Psoas muscle (tissue), 8 donors: ENCODE measurements at places on chromosomes 2 and 18. TPM values are rescaled to one million over a fixed set of nuclear protein-coding genes. Genes with fewer than 3 reads are reported as not detected.

DNA sequence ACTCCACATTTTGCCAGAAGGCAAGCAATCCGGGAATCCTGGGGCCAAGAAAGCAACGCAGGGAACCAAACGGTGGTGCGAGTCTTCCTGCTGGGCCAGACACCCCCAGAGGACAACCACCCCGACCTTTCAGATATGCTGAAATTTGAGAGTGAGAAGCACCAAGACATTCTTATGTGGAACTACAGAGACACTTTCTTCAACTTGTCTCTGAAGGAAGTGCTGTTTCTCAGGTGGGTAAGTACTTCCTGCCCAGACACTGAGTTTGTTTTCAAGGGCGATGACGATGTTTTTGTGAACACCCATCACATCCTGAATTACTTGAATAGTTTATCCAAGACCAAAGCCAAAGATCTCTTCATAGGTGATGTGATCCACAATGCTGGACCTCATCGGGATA lies 26.8 kb downstream of the B3GNT2 start:
- no peak overlapping the region for H3K27ac ChIP-seq
- no peaks in the 10 kb centered on the region for H3K27me3 ChIP-seq
- peaks cover 3% of the 10 kb centered on the region for H3K4me1 ChIP-seq
- DNase-seq = no peak

GRCh38 chr2:30915486-30915885 lies 108.2 kb upstream of the CAPN13 start:
- H3K36me3 ChIP-seq = no peaks in the 10 kb centered on the region
- H3K27ac ChIP-seq = no peak overlapping the region
- no peak for DNase-seq
- H3K4me1 ChIP-seq = no peaks in the 10 kb centered on the region
- H3K4me3 ChIP-seq = no peak overlapping the region
- H3K27me3 ChIP-seq = no peaks in the 10 kb centered on the region

- H3K27ac ChIP-seq = no peak overlapping the region
- H3K27me3 ChIP-seq = no peaks in the 10 kb centered on the region
These were observed 53.3 kb upstream of the CXCR4 start for GRCh38 chr2:136171223-136171622.

The GPR39 gene
- not detected for total RNA-seq

- no peaks in the 10 kb centered on the region for H3K36me3 ChIP-seq
- H3K27ac ChIP-seq = peak overlapping the region; percentile 42
- H3K27me3 ChIP-seq = no peaks in the 10 kb centered on the region
- DNase-seq = no peak
- peak overlapping the region; percentile 37 for H3K4me3 ChIP-seq
- peaks cover 65% of the 10 kb centered on the region for H3K4me1 ChIP-seq
These were observed 65.1 kb downstream of the CERS6 start for GRCh38 chr2:168521053-168521741.

The GCKR gene
- total RNA-seq = 2.0 TPM

- no peak overlapping the region for H3K4me3 ChIP-seq
- H3K27me3 ChIP-seq = no peaks in the 10 kb centered on the region
- no peak for DNase-seq
- H3K4me1 ChIP-seq = peaks cover 20% of the 10 kb centered on the region
- H3K36me3 ChIP-seq = no peaks in the 10 kb centered on the region
- no peak overlapping the region for H3K27ac ChIP-seq
These were observed 106.1 kb downstream of the ZNF516 start for GRCh38 chr18:76388891-76389423.

DNA sequence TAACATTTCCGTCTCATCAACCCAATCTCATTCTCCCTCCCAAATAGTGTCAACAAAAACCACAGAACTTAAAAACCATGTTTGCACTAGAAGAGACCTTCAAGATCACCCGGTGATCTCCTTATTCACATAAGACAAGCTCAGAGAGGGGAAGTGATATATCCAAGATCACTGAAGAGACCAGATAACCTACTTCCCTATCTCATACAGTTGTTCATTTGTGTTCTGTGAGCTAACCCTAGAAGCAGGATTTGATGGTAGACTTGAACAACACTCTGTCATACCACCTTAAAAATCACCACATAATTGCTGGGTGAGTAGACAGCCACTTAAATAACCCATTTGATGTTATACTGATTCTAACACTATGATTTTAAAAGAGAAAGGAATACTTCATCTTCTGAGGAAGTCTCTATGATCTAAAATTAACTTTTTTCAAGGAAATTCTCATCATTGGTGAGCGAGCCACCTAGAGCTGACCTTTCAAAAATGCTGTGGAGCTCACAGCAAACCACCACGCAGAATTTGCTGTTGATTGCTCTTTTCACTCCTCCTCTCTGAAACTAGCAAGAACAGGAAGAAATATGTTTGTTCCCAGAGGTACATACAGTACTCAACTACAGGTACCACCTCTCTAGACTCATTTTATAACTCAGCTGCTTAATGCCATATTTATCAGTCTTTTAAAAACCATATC lies 15.1 kb downstream of the AAK1 start:
- H3K4me3 ChIP-seq = no peak overlapping the region

DNA sequence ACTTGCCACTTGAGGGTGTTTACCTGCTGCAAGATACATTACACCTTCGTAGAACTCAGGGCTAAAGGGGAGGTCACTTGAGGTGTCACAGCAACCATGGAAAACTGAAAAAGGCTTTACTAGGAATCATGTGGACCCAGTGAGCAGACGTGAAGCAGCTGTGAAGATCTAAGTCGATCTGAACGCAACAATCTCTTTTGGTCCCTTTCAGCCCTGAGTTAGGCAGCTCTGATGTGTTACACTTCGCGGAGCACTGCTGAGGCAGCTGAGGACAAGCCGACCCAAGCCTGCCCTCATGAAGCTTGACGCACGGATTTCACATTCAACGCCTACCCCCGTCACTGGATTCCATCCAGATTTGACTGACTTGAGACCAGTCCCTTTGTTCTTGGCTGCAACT lies 75.8 kb upstream of the NPAS2 start:
- no peaks in the 10 kb centered on the region for H3K36me3 ChIP-seq
- no peak overlapping the region for H3K4me3 ChIP-seq
- peaks cover 8% of the 10 kb centered on the region for H3K27me3 ChIP-seq

- H3K36me3 ChIP-seq = peaks cover 3% of the 10 kb centered on the region
- no peak for DNase-seq
- H3K27ac ChIP-seq = no peak overlapping the region
- no peak overlapping the region for H3K4me3 ChIP-seq
These were observed 90.1 kb downstream of the EPAS1 start for GRCh38 chr2:46387292-46387691.
